DMS53 (cell line): ENCODE measurements at places on chromosomes 5 and 9.
A peak's percentile ranks its signal among the peaks of the same experiment; 100 is the strongest.

DNA sequence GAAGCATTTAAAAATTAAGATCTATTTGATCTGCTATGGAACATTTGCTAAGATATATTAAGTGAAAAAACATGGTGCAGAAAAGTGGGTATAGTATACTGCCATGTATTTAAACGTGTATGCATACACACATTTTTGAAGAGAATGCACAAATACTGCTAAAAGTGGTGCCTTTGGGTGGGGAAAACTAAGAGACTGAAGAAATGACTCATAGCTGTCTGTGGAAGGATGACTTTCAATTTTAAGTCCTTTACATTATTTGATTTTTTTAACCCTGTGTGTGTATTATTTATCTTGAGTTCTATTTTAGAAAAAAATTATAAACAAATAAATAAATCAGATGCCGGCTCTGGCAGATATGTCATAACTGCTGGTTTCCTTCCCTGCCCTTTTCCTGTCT is 120.7 kb upstream of the SLIT3 start:
- DNase-seq, result no peak

DNA sequence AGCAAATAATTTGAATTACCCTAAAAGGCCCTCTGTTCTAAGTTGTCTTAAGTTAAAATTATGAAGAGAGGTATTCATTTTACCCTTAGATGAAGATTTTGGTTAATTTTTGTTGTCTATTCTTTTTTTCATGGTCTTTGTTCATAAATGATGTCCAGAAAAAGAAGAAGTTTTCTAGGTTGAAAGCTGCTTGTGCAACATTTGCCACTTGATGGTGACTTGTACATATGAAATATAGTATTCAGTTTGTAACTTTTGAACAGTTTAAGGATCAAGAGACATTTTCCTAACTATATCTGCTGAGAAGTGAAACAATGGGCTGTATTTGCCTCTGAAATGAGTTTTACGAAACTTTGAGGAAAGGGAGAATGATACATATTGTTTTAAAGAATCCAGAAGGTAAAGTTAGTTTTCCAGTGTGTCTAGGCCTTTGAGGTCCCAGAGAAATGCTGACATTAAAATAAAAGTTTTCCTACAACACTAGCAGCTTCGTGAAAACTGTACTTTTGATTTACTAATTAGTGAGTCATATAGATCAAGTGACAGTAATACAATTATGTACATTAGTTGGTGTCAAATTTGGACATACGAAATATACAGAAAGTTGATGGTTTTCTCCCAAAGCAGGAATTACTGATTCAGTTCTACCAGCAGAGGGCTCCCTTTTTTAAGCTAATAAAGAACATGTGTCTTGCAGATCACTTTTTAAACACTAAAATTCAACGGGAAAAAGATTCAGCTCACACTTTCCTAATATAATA is 70.5 kb downstream of the PIK3R1 start:
- peak; percentile 83 for DNase-seq

GRCh38 chr9:35863583-35863982 is 6.6 kb downstream of the OR13J1 start:
- DNase-seq, result no peak

GRCh38 chr9:83472221-83472665 is 66.0 kb downstream of the FRMD3 start:
- peak; percentile 64 for DNase-seq

DNA sequence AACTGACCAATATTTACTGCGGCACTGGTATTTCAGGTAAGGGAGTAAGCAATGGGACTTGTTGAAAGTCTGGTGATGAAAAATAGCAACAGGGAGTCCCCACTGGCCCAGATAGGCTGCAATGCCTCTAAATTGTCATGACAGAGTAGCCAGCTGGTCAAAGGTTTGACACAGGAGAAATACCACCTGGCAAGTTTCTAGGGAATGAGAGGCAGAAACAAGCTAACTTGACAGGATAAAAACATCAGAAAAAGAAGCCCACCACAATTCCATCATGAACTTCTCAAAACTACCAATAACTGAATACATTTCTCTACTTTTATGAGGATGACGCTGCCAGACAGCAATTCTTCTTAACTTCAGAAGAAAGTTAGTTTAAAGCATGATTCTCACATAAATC is 99.8 kb downstream of the STRBP start:
- DNase-seq, result no peak

- DNase-seq, result no peak
These were observed 6.0 kb downstream of the TRIM7 start for GRCh38 chr5:181198905-181199519.

GRCh38 chr9:127074561-127075548 is 47.6 kb downstream of the ANGPTL2 start:
- no peak for DNase-seq

DNA sequence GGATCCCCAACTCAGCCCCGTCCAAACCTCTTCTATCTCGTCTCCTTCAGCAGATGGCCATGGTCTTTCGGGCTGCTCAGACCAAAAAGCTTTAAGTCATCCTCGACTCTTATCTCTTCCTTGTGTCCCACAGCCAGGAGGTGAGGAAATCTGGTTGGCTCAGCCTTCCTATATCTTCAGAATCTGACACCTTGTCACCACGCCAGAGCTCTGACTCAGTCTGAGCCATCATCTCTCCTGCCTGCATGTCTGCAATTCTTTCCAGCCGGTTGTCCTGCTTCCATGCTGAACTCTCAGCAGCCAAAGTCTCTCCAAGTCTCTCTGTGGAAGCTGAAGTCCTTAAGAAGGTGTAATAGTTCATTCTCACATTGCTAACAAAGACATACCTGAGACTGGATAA is 419.3 kb upstream of the ADAMTS16 start:
- DNase-seq, result peak; percentile 5

- DNase-seq, result no peak
These were observed 52.1 kb upstream of the TYRP1 start for GRCh38 chr9:12640866-12641636.

DNA sequence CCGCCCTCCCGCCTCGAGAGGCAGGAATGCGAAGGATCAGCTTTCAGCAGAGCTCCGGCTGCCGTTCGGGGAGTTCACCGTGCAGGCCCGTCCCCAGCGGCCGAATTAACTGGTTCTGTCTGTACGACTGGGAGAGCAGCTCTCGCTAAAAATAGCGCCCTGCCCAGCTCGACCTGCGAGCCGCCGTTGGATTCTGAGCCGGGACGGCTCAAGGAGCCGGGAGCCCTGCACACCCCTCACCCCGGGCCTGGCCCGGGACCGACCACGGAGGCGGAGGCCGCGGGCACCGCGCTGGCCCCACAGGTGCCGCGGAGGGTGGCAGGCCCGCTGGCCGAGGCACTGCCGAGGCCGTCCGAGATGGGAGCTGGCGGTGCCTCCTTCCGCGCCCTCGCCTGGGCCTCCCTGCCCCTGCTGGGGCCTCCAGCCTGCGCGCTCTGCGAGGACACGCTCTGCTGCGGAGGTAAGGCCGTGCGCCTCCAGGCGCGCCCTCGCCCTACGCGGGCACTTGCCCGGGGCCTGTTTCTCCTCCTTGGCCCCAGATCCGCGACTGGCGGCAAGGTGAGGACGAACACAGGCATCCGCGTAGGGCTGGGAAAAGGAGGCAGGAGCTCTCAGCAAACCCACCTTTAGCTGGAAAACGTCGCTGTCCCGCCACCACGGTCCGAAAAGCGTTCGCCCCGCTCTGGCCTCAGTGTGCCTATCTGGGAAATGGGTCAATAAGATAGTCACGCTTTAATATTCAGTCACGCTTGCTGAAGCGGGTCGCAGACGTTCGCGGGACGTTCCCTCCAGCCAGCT is 53.1 kb upstream of the DAB2IP start:
- DNase-seq, result peak; percentile 36

GRCh38 chr9:118991366-118992285 is 377.6 kb downstream of the BRINP1 start:
- DNase-seq, result no peak
